ENCODE measurements at places on chromosomes 5 and 9. TPM values are rescaled to one million over a fixed set of nuclear protein-coding genes. Genes with fewer than 3 reads are reported as not detected.

- DNase-seq, result peak; percentile 31
These were observed 49.5 kb downstream of the RXRA start for GRCh38 chr9:134375430-134376385.

DNA sequence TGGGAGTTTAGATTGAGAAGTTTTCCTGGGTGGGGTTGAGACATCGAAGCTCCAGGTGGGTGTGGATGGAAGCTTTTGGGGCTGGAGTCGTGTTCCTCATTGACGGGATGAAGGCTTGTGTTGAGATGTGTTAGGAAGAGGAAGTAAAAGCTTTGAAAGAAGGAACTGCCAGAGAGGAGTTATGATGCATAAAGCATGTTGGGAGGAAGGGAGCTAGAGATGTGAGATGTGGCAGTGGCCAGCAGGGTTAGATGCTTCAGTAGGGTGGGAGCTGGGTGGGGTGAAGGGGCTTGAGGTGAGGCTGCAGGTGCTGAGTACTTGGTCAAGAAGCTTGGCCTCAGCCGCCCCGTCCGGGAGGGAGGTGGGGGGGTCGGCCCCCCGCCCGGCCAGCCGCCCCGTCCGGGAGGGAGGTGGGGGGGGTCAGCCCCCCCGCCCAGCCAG lies 56.7 kb downstream of the HSPA4 start:
- no peak for DNase-seq

GRCh38 chr5:43141211-43141610 lies 20.5 kb downstream of the ZNF131 start:
- no peak for DNase-seq

DNA sequence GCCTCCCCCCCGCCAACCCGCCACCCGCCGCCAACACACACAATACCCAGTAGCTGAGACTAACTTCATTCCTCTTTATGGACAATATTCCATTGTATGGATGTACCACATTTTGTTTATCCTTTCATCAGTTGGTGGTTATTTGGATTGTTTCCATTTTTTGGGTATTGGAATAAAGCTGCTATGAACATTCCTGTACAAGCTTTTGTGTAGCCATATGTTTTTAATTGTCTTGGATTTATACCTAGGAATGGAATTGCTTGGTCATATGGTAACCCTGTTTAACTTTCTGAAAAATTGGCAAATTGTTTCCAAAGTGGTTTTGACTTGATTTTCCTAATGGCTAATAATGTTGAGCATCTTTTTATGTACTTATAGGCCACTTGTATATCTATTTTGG lies 4.9 kb upstream of the UBTD2 start:
- DNase-seq, result no peak

GRCh38 chr9:124813501-124814163 lies 36.7 kb downstream of the OLFML2A start:
- DNase-seq, result no peak

GRCh38 chr5:113232221-113232620 lies 202.6 kb downstream of the TSSK1B start:
- no peak for DNase-seq

- peak; percentile 75 for DNase-seq
These were observed 2.1 kb downstream of the CA9 start for GRCh38 chr9:35675732-35676392.

DNA sequence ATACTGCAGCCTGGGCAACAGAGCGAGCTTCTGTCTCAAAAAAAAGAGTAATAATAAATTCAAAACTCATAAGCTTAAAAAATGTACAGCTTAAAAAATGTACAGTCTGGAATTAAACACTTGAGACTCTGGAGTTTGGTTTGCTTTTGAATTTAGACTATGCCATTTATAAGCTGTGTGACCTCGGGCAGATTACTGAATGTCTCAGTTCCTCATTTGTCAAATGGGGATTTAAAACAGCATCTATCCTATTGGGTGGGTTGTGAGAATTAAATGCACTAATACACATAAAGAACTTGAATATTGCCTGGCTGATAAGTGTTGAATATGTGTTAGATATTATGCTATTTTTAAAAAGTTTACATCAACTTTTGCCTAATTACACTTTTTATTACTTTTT lies 98.4 kb downstream of the SCAMP1 start:
- no peak for DNase-seq

DNA sequence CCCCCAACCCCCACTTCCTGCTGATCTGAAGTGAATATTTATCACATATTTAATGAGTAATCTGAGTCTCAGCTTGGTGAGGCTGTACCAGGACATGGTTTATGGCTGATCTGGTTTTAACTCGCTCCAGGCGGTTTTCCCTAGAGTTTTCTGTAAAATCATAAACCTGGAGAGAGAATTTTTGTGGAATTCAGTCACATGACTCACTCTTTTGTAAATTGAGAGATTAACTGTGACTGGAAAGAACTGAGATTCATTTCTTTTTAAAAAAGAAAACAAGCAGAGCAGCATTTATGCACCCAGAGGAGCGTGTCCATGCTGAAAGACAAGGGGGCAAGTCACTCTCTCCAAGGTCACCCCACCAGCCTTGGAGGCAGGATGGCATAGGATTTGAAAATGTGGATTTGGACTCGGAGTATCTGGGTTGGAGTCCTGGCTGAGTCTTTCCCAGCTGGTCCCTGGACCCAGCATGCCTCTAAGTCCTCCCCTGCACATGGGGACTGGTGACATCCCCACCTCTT lies 81.8 kb downstream of the ZNF618 start:
- DNase-seq, result no peak

DNA sequence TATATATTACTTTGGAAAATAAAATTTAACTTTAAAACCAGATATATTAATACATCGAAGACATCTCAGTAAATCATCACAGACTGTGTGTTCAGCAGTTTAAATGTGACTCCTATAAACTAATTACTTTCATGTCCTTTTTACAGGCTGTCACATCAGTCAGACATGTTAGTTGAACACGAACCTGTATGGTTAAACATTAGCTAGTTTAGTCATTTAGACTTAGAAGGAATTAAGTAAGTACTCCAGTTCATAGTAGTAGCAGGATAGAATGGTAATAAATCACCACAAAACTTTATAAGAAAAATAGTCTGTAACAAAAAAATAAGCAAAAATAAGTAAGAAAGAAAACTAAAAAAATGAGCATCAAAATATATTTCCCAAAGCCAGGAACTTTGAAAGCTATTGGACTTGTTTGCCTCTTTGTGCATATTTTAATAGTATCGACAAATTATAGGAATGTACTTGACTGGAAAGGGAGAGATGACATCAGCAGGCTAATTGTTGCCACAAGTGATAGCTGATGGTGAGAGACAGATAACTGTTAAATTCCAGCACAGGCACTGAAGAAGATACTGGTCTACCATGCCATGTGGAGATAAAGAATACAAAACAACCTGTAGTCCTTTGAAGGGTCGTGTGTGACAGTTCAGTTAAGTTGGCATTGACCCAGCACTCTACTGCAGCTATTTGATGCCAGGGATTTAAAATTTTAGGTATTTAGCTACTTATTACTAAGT lies 83.9 kb downstream of the RIC1 start:
- no peak for DNase-seq

GRCh38 chr5:53364061-53364460 lies 116.4 kb upstream of the FST start:
- DNase-seq, result no peak

- no peak for DNase-seq
These were observed 155.0 kb upstream of the CLINT1 start for GRCh38 chr5:158013939-158014338.

GRCh38 chr5:73140801-73141200 lies 20.4 kb downstream of the TMEM171 start:
- no peak for DNase-seq

DNA sequence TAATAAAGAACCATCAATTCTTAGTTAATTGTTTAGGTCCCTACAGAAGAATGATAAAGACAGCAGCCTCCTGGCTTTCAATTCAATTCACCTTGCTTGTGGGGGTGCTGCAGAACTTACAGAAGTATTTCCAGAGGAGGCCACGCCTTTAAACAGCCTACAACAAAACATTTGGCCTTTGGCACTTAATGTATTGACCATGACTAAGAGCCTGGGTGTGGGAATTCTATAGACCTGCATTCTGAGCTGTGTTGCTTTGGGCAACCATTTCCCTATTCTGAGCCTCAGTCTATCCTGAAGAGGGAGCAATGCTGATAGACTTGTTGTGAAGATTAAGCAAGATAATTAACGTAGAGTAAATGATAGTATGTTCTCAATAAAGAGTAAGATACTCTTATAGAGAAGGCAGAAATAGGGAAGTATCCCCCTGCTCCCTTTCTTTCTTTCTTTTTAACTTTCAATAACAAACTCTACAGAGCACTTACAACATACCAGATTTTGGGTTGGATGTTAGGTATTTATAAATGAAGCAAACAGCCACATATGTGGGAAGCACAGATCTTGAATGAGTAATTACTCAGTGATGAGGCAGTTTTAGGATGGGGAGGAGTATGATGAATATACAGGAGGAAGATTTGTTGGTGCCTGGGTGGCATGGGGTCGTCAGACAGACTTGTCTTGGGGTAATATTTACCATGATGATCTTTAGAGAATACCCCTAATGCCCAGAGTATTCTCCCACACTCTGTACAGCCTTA lies 28.4 kb downstream of the PAPPA start:
- no peak for DNase-seq

DNA sequence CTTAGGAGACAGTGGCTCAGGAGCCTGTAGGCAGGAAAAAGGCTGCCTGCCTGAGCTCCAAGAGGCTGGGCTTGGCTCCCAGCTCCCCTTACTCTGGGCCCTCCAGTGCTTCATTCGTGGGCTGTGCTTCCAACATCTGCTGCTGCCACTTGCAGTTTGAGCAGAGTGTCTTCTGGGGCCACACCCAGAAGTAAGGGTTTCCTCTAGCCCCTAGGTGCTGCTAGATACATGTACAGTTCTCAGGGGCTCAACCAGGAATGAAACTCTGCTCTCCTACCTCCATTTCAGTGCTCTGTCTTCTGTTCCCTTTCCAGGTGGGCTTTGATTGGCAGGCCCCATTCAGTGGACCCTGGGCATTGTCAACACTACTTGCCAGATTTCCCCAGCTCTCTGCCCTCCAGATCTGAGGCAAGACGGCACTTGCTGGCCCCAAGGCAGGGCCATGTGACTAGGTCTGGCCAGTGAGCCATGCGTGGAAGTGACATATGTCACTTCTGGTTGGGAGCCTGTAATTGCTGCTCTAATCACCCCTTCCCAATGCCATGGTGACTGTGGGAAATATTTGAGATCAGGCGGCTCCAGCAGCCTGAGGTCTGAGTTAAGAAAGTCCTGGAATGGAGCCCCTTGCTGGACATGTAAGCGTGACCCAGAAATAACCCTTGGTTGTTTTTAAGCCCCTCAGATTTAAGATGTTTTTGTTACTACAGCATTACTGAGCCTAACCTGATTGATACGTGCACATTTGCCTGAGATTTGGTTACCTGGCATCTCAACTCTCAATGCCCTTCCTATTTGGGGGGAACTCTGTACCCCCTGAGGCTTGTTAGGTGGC lies 9.4 kb upstream of the BOD1 start:
- no peak for DNase-seq

Gene NSD1
- 41.0 TPM for polyA plus RNA-seq

Gene ECSCR
- 76.8 TPM for polyA plus RNA-seq

Gene PCDHB12
- polyA plus RNA-seq, result 4.3 TPM

Gene CDC20B
- 16.7 TPM for polyA plus RNA-seq

- DNase-seq, result no peak
These were observed 1.8 kb upstream of the PPARGC1B start for GRCh38 chr5:149728303-149728702.

GRCh38 chr5:30839956-30840355 lies 353.5 kb upstream of the CDH6 start:
- no peak for DNase-seq

DNA sequence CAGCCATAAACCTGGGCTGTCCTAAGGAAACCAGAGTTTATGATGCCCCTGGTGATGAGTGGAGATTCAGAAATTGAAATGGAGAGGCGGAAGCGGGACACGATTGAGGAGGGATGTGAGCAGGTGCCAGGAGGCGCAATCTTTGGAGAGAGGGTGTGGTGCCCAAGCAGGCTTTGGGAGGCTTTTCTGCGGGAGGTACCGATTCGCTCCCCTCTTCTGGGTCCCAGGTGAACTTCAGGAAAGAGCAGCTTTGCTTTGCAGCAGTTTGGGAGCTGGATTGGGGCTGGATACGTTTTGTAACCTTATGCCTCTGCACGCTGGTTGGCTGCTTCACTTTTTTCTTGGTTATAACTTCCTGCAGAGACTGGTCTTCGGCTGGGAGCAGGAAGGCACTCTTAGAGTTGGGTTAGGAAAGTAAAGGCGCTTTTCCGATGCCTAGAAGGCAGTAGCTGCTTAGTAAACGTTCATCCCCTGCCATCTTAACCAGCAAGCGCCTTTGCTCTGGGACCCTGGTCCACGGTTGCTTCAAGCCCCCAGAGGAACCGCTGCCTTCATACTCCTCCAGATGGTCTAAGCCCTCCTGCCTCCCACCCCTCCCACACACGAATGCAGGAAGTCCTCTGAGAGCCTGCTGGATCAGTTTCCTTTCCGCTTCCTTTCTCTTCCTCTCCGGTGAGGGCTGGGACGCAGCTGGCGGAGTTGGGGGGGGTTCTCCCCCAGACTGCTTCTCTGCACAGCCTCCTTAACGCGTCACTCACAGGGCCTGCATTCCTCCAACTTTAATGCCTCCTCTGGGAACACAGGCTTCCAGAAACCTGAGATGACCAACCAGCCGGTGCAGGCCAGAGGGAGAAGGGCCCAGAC lies 15.2 kb upstream of the NEK6 start:
- DNase-seq, result peak; percentile 46

- DNase-seq, result no peak
These were observed 562.6 kb downstream of the CAAP1 start for GRCh38 chr9:26329974-26330373.

DNA sequence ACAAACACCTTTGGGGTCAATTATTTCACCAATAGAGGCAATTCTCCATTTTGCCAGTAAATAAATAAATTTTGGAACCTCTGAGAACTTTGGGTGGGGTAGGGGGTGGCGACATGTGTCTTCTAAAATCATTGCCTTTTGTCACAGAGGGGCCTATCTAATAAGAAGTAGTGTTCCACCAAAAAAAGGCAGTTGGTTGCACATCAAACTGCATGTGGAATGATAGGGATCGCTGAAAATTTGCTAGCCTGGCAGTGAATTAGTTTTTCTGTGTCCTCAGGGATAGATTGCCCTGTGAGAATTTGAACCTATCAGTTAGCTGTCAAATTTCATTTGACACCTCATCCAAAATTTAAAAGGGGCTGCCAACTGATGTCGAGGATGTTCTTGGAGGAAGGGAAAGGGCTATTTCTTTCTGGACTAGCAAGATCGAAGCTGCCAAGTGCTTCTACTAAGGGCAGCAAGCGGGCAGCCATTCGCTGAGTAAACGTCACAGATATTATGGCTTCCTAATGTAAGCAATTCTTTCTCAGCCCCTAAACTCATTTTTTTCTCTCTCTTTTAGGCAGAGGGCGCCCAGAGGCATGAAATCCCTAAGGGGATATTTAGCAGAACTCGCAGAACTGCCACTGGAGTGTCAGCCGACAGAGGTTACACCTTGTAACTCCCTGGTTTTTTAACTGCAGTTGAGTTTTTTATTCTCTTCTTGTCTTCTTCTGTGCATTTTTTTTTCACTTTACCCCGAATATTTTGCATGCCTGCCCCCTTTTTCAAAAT lies 2208.1 kb upstream of the WWC1 start:
- no peak for DNase-seq

DNA sequence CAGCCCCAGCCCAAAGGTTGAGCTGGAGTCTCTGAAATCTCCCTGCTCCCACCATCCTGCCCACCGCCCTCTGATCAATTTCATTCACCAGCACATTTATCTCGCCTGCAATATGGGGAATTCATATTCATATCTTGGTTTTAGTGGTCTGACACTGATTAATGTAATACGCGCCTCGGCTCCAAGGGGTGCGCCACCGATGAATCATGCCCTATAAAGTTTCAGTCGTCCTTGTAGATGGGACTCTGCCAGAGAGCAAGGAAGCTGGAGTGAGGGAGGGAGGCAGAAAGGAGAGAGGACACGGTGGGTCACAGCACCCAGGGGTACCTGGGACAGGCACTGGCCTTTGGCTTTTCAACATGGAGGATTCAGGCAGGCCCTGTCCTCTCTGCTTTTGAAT lies 8.9 kb downstream of the IRX1 start:
- no peak for DNase-seq
